ENCODE measurements at places on chromosomes 13 and 19.
A peak's percentile ranks its signal among the peaks of the same experiment; 100 is the strongest.

GRCh38 chr13:60369242-60369641 is 27.8 kb upstream of the TDRD3 start:
- no peak for DNase-seq

DNA sequence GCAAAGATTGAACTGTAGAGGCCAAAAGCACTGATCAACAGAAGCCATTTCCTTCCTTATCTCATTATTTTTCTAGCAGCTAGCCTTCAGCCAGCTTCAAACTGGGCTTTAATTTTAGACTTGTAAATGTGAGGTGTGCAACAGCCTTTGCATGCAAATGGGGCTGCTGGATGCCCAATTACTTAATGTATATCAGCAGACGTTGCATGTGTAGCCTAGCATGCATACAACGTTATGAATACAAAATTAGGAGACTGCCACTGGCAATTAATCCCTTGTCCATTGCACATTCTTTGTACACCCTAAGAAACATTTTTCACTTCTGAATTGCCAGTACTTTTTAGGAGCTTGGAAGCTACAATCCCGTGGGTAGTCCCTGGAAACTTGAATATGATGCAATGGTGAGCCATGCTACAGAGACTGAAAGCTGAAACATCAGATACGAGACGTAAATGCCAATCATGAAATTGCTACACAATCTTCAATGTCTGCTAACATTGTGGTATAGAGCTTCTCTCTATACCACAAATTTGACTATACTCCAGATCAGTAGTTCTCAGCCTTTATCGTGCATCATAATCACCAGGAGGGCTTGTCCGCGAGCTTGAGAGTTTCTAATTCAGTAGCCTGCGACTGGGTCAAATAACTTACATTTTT is 20.2 kb downstream of the EPSTI1 start:
- no peak for DNase-seq

- no peak for DNase-seq
Measured at GRCh38 chr13:76012091-76012721, 376.1 kb downstream of the LMO7 start.

GRCh38 chr13:74280093-74280794 is 146.0 kb upstream of the KLF12 start:
- DNase-seq: no peak

DNA sequence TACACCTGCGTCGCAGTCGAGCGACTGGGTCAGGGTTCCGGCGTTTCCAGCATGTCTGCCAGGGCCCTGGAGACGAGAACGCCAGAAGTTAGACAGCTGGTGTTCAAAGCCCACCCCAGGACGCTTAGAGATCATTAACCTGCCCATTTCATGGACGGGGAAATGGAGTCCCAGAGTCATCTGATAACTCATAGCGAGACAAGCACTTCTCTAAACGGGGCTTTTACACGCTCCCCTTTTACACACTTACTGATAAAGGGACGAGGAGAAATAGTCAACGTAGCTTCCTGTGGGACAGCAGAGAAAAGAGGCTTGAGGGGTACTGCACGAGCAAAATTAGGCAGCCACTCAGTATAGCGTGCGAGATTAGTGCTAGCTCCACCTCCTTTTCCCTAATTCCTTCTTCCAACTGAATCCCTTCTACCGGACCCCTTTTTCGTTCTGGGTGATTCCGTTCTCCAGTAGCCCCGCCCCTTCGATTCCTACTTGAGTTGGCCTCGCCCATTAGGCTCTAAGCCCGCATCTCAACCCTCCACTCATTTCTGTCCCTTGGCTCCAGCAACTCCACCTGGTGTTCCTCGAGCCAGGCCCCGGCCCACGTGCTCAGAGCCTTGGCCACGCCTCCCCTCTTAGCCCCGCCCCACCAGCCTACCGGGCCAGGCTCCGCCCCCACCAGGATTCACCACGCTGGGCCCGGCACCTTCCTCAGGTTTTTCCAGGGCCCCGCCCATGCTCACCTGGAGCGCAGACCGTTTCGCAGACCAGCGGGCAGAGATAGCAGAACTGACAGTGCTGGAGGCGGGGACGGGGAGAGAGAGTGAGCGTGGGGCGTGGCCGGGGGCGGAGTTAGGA is 3.7 kb downstream of the HRC start:
- DNase-seq: peak; percentile 17

GRCh38 chr19:10227026-10227971 is 3.8 kb downstream of the S1PR2 start:
- no peak for DNase-seq

DNA sequence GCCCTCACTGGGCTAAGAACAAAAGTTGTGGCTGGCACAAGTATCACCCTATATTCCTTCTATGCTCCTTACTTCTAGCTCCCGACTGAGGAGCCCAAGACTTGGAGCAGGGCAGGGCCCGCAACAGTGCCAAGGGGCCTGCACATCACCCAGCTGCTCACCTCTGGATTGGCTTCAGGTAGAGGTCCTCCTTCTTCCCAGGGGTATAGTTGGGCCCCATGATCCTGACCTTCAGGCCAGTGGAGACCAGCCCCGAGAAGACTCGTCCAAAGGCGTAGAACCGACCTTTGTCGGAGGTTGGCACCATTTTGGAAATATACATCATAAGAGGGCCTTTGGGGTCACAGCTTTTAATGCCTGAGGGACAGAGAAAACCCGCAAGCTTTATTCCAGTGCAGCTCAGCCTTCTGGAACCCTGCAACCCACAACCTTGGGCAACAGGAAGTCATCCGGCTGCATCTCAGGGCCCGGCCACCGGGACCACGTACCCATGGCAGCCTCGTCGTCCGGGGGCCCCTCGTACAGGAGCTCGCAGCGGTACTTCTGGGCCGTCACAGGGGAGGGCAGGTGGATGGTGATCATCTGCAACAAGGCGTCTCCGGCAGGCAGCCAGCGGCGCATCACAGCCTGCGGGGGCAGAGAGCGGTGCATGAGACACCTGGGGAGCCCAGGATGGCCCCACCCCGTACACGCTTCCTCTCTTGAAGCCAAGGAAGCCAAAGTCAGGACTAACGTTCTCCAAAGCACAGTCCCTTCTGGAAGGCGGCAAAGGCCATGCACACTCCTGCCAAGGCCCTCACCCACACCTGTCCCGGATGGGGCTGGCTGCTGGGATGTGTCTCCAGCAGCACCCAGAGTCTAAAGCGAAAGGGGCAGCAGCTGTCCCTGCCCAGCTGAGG is 4.7 kb downstream of the EEF2 start:
- no peak for DNase-seq

DNA sequence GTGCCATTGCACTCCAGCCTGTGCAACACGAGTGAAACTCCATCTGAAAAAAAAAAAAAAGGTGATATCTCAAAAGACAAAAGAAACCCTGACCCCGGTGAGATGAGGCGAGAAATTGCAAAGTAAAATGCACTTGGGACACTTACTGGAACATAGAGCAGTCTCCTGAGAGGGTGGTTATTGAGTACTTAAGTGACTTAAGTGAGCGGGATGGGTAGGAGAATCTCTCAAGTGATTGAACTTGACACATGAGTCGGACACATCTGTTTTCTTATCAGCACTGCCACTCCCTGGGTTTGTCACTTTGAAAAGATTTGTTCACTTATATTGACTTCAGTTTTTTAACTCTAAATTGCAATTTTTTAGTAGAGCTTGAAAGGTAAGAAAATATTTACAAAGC is 2.8 kb downstream of the ZNF429 start:
- DNase-seq: no peak

GRCh38 chr19:18060472-18060871 is 26.3 kb downstream of the IL12RB1 start:
- DNase-seq: no peak

DNA sequence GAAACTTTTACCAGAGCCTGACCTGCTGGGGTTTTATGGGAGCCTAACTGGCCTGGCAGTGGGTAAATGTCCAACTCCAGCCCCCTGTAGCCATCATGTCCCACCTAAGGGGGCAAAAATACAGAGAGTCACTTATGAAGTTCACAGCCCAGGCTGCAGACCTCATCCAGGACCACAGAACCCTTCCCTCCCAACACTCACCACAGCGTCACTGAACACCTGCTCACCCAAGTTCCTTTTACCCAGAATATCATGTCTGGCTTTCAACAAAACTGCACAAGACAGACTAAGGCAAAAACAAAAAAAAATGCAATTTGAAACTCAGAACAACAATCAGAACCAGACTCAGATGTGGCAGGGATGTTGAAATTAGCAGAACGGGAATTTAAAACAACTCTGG is 6.4 kb downstream of the CEACAM3 start:
- no peak for DNase-seq

- no peak for DNase-seq
Measured at GRCh38 chr13:67130444-67130843, 99.7 kb downstream of the PCDH9 start.

DNA sequence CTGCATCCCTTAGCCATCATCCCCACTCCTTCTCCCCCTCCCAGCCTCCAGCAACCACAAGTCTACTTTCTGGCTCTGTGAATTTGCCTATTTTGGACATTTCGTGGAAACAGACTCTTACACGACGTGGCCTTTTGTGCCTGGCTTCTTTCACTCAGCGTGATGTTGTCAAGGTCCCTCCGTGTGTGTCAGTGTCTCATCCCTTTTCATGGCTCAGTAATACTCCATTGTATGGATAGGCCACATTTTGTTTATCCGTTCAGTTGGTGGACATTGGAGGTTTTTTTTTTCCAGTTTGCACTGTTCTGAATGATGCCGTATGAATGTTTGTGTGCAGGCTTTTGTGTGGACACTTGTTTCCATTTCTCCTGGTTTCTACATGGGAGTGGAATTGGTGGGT is 38.0 kb downstream of the BICRA start:
- DNase-seq: no peak

DNA sequence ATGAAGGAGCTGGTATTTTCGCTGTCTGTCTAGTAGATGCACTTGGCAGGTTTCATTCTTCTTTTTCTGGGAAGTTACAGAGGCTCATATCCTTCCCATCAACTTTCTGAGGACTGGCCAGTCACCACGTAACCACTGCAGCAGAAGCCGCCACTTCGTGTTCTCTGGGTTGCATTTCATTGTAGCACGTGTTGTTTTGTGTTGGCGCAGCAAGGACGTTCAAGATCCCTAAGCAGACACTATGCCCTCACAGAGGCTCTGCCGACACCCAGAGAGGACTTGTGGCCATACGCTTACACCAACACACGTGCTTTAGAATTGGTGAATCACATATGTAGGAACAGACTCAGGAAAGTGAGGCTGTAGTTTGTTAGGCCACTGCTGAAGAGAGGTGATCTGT is 42.2 kb upstream of the TEX29 start:
- DNase-seq: no peak

GRCh38 chr19:21566073-21566472 is 60.7 kb downstream of the ZNF429 start:
- no peak for DNase-seq

DNA sequence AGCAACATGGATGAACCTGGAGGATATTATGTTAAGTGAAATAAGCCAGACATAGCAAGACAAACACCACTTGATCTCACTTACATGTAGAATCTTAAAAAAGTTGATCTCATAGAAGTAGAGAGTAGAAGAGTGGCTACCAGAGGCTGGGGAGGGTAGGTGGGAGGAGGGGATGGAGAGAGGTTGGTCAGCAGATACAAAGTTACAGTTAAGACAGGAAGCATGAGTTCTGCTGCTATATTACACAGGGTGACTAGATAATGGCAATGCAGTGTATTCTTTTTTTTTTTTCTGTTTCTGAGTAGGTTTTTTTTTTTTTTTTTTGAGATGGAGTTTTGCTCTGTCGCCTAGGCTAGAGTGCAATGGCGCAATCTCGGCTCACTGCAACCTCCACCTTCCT is 15.2 kb upstream of the THSD1 start:
- DNase-seq: no peak

DNA sequence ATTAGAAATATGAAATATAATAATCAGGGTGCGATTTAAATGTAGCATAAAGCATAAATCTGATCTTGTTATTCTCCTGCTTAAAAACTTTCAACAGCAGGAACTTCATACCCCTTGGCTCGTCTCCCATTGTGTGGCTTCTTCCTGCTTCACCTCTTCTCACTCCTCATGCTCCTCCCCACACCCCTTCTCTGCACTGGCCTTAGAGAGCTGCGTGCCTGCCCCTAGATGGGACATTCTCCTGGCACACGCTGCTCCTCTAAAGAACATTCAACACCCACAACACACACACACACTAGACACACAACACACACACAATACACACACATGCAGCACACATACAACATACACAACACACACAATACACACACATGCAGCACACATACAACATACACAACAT is 104.6 kb upstream of the RAP2A start:
- DNase-seq: no peak

DNA sequence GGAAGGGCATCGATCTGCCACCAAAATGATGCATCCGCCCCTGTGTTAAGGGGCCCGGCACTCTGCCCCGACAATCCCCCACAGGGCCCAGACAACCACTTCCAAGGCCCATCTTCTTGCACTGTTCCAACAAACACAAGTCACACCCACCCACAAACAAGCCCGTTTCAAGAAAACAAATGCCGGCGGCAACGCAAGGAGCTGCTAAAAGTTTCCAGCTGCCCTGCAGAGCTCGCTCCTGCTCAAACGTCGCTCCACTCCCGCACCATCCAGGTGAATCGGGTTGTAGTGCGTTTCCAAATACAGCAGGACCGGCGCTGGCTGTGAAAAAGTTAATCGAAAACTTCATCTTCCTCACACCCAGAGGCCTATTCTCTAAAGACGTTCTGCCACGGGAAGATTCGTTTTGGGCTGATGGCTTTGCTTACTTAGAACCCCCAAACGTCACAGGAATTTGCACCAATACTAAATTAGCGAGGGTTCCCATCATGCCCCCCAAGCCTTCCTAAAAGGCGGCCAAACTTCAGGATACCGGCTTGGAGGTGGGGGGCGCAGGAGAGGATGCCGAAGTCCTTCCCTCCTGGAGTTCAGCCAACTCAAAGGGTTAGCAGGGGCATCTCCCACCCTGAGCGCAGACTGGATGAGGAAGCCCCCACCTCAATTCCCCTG is 107.4 kb upstream of the DOCK9 start:
- peak; percentile 23 for DNase-seq

DNA sequence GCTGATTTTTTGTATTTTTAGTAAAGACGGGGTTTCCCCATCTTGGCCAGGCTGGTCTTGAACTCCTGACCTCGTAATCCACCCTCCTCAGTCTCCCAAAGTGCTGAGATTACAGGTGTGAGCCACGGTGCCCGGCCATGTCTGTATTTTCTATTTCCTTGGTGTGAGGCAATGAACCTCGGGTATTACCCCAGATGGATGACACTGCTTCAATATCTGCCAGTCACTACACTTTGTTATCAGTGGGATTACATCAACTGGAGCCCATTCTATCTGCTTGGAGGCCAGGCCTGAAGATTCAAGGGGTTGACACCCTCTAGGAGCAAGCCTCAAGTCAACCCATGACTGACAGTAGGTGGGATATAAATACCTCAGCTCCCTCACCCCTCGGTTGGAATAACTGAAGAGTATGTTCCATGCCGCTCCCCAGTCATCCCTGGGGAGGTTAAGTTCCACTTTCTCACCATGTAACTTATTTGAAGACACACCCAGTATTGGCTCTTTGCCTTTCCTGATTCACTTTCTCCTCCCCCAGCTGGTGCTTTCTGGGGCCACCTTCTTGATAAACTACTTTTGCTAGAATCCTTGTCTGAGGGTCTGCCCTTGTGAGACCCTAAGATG is 992 bp upstream of the ADGRE1 start:
- no peak for DNase-seq

- DNase-seq: no peak
Measured at GRCh38 chr19:7137120-7137519, 67.6 kb downstream of the ZNF557 start.

GRCh38 chr13:75621147-75621546 is 15.0 kb upstream of the LMO7 start:
- DNase-seq: no peak

- DNase-seq: no peak
Measured at GRCh38 chr13:28110414-28110813, 10.0 kb upstream of the FLT3 start.

All from stimulated activated CD4-positive, alpha-beta T cell treated with anti-CD3 and anti-CD28 coated beads, Interleukin-4, amount 100 ng/mL, for 4 hours (primary cell).